ENCODE measurements at places on chromosomes 11 and 22.

- no peak overlapping the region for H3K27ac ChIP-seq
- H3K27me3 ChIP-seq, result peaks cover 55% of the 10 kb centered on the region
- no peaks in the 10 kb centered on the region for H3K4me1 ChIP-seq
Observed at GRCh38 chr11:45900916-45901617, 6.0 kb downstream of the FREY1 start.

- no peaks in the 10 kb centered on the region for H3K4me1 ChIP-seq
- H3K36me3 ChIP-seq, result no peaks in the 10 kb centered on the region
- DNase-seq, result no peak
- H3K27me3 ChIP-seq, result no peaks in the 10 kb centered on the region
Observed at GRCh38 chr11:105447936-105448702, 161.8 kb upstream of the GRIA4 start.

DNA sequence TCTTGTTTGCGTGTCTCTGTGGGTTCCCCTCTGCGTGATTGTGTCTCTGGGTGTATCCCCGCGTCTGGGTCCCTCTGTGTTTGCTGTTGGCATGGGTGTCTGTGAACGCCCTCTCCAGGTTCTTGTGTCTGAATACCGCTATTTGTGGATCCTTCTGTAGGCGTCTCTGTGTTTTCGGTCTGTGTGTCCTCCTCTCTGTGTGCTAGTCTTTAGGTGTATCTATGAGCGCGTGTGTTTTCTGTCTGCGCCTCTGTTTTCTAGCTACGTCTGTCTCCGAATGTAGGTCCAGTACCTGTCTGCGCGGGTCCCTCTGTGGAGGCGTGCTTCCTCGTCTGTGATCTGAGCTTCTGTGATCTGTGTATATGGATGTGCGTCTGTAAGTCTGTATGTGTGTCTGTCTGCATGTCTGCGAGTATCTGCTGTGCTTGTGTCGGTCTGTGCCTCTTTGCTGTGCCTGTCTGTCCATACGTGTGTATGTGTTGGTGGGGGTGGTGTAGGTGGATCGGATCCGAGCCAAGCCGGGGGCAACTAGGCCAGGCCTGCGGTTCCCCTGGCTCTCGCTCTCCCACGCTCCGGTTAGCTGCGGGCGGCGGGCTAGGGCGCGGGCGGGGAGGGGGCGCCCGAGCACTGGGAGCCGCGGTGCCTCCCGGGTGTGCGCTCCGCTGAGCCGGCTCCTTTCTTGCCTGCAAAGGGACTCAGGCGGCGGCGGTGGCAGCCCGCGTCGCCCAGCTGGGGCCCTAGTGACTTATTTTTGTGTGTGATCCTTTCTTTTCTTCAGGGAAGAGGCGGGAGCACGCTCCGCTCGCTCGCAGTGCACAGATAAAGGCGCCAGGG lies 105.3 kb upstream of the E2F8 start:
- no peaks in the 10 kb centered on the region for H3K27me3 ChIP-seq
- peak; percentile 53 for DNase-seq
- no peaks in the 10 kb centered on the region for H3K36me3 ChIP-seq
- peak overlapping the region; percentile 85 for H3K4me3 ChIP-seq

DNA sequence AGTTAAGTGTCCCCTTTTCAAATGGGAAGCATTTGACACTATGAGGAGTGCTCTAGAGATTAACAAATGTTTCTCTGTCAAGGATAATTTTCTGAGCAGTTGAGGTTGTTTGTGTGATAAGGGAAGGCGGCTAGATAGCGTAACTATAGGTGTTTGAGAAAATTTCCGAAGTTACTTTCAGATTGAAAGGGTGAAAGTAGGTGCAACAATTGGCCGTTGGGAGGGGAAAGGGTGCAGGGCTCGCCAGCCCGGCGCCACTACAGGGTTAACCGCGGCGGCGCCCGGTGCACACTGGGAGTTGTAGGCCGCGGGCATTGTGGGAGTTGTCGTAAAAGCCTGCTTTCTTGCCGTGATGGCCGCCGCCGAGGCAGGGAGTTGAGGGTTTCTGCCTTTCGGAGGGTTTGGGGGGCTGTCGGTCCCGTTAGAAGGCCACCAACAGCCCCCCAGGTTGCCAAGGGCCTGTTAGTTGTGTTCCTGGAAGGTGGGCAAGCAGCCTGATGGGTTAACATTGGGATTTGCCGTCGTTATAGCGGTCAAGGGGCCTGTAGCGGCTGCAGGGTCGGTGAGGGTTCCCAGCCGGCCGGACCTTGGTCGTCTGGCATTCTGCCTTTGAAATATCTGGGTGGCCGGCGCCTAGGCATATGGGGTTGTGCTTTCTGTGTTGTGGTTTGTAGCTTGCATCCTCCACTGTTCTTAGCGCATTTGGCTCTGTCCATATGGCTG lies 36.5 kb upstream of the HSD17B12 start:
- peak overlapping the region; percentile 85 for H3K4me3 ChIP-seq
- peaks cover 10% of the 10 kb centered on the region for H3K27me3 ChIP-seq
- H3K4me1 ChIP-seq, result peaks cover 6% of the 10 kb centered on the region
- DNase-seq, result peak; percentile 91
- no peak overlapping the region for H3K27ac ChIP-seq

DNA sequence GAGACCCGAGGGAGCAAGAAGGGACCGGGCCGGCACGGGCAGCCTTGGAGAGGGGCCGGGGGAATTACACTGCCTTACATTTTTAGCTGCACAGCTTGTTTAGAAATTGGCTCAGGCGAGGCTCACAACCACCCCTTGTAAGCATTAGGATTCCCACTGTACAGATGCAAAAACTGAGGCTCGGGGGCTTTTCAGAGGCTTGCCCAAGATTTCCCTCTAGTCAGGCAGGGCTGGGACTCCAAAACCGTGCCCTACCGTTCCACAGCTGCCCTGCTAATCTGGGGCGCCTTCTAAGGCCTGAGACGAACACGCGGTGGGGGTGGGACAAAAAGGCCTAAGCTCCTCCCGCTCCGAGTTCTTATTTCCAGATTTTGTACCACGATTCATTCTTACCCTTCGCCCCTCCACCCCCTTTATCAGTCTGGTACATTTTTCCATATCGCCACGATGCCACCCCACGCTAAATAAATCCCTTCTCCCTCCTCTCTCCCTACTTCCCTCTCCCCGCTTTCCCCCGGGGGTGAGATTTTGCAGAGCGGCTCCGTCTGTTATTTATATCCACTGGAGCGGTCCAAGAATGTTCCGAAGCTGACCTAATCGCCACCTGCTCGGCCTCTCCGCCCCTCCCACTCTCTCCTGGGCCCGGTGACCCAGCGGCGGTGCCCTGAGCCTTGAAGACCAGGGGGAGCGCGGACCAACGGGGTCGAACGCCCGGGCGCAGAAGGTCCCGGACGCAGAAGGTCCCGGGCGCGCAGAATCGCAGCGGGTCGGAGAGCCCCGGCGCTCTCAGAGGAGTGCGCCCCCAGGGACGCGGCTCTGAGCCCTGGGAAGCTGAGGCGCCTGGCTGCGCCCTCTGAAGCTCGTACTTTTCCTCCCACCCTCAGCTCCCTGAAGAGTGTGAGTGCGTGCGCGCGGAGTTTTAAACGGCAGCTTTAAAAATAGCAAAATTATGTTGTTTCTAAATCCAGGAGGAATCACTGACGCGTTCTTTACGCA lies 764 bp upstream of the PACSIN3 start:
- no peak overlapping the region for H3K27ac ChIP-seq
- 0 out of 2 replicates have a peak, but pooled peaks cover 7% of the 10 kb centered on the region for H3K4me1 ChIP-seq
- peaks cover 49% of the 10 kb centered on the region for H3K27me3 ChIP-seq
- H3K36me3 ChIP-seq, result no peaks in the 10 kb centered on the region
- peak; percentile 65 for DNase-seq

- H3K4me3 ChIP-seq, result no peak overlapping the region
- H3K4me1 ChIP-seq, result no peaks in the 10 kb centered on the region
- H3K36me3 ChIP-seq, result no peaks in the 10 kb centered on the region
- no peaks in the 10 kb centered on the region for H3K27me3 ChIP-seq
Observed at GRCh38 chr22:32561756-32562155, 87.1 kb downstream of the FBXO7 start.

GRCh38 chr11:126407682-126408288 lies 52.3 kb downstream of the ST3GAL4 start:
- no peaks in the 10 kb centered on the region for H3K36me3 ChIP-seq
- no peaks in the 10 kb centered on the region for H3K4me1 ChIP-seq
- H3K27me3 ChIP-seq, result no peaks in the 10 kb centered on the region
- H3K27ac ChIP-seq, result no peak overlapping the region
- no peak for DNase-seq

- no peak overlapping the region for H3K4me3 ChIP-seq
- H3K36me3 ChIP-seq, result no peaks in the 10 kb centered on the region
- 0 out of 2 replicates have a peak, but pooled peaks cover 4% of the 10 kb centered on the region for H3K4me1 ChIP-seq
Observed at GRCh38 chr22:46007848-46008261, 30.9 kb upstream of the WNT7B start.

DNA sequence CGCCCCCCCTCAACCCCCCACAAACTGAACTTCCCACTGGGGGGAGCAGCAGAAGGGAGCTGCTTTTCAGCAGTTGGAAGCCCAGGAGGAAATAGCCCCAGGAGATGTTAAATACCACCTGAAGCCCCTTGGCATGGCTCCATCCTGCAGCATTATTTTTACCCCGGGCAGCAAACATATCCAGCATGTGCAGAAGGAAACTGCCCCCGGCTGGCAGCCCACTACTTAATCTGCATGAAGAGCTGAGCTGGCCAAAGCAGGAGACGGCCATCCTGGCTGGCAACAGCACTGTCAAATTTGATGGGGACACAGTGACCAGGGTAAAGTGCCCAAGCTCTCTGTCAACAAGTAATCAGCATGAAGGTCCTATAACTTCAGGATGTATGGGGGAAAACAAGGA lies 32.0 kb downstream of the BUD13 start:
- no peaks in the 10 kb centered on the region for H3K27me3 ChIP-seq
- H3K36me3 ChIP-seq, result no peaks in the 10 kb centered on the region
- no peak overlapping the region for H3K27ac ChIP-seq
- H3K4me3 ChIP-seq, result no peak overlapping the region

DNA sequence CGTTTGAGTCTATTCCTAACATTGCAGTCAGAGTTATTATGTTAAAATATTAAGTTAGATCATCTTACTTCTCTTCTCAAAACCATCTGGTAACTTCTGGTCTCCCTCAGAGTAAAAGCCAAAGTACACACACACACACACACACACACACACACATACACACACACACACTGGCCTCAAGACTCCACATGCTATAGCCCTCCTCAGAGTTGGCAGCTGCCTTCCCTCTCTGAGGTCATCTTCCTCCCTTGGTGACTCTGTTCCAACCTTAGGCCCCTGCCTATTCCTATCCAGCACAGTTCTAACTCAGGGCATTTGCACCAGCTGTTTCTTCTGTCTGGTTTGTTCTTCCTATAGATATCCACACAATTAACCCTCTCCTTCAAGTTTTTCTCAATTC lies 272.0 kb upstream of the SESN3 start:
- H3K27me3 ChIP-seq, result peaks cover 41% of the 10 kb centered on the region
- DNase-seq, result no peak
- no peaks in the 10 kb centered on the region for H3K36me3 ChIP-seq
- H3K27ac ChIP-seq, result no peak overlapping the region
- no peak overlapping the region for H3K4me3 ChIP-seq
- 0 out of 2 replicates have a peak, but pooled peaks cover 7% of the 10 kb centered on the region for H3K4me1 ChIP-seq

GRCh38 chr11:112582366-112582765 lies 321.7 kb upstream of the PLET1 start:
- H3K27ac ChIP-seq, result peak overlapping the region; percentile 57
- peaks cover 35% of the 10 kb centered on the region for H3K4me1 ChIP-seq

Data from MM.1S (cell line).